ENCODE measurements at places on chromosomes 1 and 21.

- DNase-seq, result no peak
These were observed 30.1 kb downstream of the CDKN2C start for GRCh38 chr1:51000160-51000559.

DNA sequence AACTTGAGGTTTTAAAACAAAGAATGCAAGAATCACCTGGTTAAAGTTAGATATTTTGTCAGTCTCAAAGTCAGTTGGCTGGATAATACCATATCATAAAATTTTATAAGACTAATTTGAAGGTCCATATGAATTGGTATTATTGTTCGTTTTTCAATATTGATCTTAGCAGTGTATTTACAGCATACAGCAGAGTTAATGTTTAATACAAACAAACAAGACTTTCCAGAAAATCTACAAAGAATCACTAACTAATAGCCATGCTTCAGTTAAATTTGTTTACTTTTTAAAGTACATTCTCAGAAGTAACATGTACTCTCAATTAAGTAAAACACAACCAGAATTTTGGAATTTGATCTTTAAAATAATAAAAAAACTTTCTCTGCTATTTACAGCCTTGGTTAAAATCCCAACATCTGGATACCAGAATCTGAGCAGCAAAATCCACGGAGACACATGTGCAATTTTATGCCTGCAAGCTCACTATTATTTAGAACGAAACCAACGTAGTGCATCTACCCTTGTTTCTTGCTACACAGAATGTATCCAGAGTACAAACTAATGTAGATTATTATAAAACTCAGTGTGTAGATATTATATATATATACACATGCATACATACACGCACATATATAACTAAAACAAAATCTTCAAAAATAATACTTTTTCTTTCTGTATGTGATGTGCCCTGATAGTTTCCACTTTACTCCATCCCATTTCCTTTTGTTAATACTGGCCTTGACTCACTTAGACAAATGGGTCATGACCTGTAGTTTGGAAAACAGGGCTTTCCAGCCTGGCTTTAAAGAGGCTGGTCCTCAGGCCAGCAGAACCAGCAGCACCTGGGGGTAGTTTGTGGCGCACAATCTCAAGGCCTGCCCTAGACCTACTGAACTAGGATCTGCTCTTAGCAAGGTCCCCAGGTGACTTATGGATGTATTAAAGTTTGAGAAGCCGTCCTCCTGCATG lies 63.6 kb upstream of the ERG start:
- DNase-seq, result no peak

DNA sequence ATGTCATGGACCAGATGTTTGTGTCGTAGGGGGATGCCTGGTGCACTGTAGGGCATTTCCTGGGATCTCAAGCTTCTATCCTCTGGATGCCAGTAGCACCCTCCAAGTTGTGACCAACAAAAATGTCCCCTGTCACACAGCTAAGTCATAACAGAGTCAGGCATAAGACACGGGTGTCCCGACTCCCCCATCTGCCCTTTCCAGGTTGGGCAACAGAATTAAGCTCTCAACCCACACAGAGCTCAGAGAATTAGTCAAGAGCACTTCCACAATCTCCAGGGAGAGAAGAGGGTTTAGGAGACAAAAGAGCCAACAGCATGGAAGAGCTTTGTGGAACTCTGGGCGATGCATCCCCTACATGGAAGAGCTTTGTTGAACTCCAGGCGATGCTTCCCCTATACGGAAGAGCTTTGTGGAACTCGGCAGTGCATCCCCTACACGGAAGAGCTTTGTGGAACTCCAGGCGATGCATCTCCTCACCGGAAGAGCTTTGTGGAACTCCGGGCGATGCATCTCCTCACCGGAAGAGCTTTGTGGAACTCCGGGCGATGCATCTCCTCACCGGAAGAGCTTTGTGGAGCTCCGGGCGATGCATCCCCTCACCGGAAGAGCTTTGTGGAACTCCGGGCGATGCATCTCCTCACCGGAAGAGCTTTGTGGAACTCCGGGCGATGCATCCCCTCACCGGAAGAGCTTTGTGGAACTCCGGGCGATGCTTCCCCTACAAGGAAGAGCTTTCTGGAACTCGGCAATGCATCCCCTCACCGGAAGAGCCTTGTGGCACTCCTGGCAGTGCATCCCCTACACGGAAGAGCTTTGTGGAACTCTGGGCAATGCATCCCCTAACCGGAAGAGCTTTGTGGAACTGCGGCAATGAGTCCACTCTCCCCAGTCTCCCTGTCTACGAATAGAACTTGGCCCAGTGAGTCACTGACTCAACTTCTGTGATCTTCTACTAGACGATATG lies 422.7 kb downstream of the KIF26B start:
- no peak for DNase-seq

GRCh38 chr1:22250724-22251123 lies 107.8 kb upstream of the WNT4 start:
- no peak for DNase-seq

GRCh38 chr21:40846587-40847411 lies at the start of gene DSCAM:
DSCAM (minus strand) TSS chr21:40847158; CDS start chr21:40846661, 497 bp downstream.
- no peak for DNase-seq

DNA sequence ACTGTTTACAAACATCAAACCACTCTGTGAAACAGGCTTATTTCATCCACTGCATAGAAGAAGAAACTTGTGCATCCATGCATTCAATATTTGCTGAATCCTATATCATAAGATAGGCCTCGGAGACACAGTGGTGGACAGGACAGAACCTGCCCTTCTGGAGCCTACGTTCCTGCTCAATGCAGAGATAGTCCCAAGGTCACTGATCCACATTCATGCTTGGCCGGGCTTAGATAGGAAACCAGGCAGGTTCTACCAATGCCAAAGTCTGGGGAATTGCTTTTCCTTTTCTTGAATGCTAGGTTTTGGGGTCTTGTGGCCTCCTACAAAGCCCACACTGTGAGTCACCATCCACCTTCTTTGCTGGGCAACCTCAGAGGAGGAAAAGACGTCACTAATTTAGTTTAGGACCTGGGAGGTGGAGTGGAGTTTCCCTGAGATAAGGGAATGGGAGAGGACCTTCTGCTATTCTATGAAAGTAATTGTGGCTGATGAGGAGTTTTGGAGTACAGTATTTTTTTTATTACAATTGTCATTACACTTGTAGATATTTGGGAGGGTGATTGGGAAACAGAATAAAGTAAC lies 99.7 kb upstream of the CD34 start:
- no peak for DNase-seq

DNA sequence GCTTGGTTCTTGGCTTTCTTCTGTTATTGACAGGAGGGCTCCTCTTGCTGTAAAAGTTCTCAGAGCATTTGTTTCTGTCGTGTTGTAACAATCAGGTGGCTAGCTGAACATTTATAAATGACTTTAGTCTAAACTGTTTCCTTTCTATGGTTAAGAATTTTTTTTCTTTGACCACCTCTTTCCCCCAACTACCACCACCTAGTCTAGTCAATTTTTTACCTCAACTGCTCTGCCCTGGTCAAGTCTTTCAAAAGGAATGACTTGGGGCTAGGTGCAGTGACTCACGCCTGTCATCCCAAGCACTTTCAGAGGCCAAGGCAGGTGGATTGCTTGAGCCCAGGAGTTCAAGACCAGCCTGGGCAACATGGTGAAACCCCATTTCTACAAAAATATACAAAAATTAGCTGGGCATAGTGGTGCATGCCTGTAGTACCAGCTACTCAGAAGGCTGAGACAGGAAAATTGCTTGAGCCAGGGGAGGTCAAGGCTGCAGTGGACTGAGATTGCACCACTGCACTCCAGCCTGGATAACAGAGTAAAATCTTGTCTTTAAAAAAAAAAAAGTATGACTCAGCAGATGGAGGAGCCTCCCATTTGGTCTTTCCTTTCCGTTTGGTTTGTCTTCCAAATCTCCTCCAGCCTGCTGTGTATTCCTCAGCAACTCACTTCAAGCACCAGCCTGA lies 40.7 kb downstream of the MAP3K21 start:
- DNase-seq, result no peak

GRCh38 chr1:243738020-243738419 lies 112.0 kb downstream of the AKT3 start:
- DNase-seq, result no peak

DNA sequence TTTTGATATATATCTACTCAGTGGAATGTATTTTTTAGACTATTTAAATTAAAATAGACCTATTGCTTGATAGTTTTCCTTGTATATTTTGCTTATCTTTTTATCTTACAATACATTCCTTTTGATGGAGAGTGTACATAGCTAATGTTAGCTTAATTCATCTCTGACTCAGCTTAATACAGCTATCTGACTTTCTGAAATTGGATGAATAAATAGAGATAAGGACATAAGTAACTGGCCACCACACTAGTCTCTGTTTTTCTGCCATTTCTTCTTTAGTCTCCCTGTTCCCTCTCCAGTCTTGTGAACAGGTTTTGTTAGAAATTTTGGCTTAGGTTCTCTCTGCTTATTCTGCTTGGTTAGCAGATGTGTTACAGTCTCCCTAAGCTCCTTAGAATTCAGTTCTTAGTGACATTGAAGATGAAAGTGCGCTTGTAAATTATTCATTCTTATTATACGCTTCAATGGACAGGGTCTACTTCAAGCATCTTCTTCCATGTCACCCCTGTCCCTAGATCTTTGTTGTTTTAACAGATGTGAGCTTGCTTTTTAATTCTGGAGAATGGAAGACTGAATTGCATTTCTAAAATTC lies 59.6 kb downstream of the XPR1 start:
- no peak for DNase-seq

GRCh38 chr1:53729456-53730223 lies 9.3 kb downstream of the GLIS1 start:
- DNase-seq, result no peak

GRCh38 chr1:23483321-23484252 lies at the start of gene ASAP3:
ASAP3 (minus strand) TSS chr1:23484179; CDS start chr1:23484133, 46 bp downstream.
- DNase-seq, result no peak

DNA sequence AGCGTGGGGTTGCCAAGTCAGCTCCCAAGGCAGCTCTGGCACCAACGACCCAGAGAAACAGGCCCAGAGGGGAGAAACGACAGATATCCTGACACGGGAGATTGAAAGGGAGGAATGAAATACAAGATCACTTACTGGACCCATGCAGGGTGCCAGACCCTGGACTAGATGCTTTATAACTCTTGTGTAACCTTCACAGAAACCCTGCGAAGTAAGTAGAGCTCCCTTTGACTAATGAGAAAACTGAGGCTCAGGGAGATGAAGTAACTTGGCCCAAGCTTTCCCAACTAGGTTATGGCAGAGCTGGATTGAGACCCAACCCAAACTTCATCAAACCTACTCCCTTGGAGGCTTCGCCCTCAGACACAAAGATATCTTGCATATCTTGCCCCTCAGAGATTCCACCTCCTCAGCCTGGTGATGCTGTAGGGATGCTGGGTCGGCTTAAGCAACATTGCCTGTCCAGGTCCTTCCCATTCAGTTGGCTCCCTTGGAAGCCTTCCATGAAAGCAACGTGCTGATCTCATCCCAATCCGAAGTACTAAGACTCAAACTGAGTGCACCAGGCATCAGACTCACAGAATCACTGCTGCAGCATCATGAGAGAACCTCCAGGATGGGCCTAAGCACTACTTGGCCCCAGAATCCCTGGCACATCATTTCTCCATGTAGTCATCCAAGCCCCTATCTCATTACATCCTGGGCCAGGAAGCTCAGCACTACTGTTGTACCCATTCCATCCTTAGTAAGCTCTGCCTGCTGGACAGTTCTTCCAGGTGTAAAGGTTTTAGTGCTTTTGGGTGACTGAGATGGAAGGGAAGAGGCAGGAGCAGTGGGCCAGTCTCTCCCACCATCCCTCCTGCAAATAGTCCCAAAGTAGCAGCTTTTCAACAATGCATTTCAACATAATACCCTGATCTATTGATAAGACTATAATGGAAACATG lies 1.1 kb upstream of the IGSF9 start:
- DNase-seq, result no peak

- no peak for DNase-seq
These were observed 201.0 kb downstream of the NRIP1 start for GRCh38 chr21:14863745-14864210.

GRCh38 chr1:58180537-58180936 lies 366.0 kb downstream of the OMA1 start:
- no peak for DNase-seq

DNA sequence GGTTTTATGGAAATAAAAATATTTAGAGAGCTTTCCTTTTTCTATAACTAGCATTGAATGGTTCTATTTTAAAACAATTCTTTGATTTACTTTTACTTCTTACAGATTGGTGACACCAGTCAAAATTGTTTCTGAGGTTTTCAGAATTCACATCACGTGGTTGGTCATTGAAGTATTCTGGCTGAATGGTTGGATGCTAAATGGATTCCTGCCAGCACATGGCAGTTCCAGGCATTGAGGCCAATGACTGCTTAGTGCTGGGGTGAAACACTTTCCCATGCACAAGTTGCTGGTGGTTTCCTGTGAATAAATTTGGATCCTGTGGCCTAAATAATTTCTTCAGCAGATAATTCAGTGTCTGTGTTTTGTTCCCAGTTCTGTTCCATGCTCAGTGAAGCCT lies 20.6 kb downstream of the NCAM2 start:
- DNase-seq, result no peak

GRCh38 chr1:25572708-25573590 lies 29.5 kb downstream of the LDLRAP1 start:
- DNase-seq, result no peak

DNA sequence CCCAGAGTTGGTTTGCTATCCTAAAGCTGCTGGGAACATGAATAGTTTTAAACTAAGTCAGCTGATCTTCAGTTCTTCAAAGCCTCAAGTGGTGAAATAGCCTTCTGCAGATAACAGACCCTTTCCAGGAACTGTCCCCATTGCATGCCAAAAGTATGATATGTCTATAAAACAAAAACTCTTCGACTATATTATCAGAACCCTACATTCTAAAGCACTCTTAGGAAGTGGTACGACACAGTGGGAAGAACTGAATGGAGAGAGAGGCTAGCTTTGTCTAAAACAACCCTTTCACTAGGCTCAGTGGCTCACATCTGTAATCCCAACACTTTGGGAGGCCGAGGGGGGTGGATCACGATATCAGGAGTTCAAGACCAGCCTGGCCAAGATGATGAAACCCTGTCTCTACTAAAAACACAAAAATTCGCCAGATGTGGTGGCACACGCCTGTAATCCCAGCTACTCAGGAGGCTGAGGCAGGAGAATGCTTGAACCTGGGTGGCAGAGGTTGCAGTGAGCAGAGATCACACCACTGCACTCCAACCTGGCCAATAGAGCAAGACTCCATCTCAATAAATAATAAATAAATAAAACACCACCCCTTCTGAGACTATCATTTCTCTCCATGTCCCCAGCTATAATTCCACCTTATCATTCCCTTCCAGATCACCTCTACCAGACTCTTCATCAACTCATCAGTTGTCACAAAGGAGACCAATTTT lies 2.2 kb upstream of the FRRS1 start:
- no peak for DNase-seq

GRCh38 chr1:119743776-119744597 lies 24.7 kb downstream of the HMGCS2 start:
- DNase-seq, result peak; percentile 26

GRCh38 chr1:217506878-217507277 lies 124.0 kb downstream of the GPATCH2 start:
- no peak for DNase-seq

GRCh38 chr1:208256091-208256490 lies 11.9 kb upstream of the PLXNA2 start:
- no peak for DNase-seq

GRCh38 chr1:52032785-52033131 lies 852 bp downstream of the KTI12 start:
- no peak for DNase-seq

Data from activated naive CD8-positive, alpha-beta T cell treated with anti-CD3 and anti-CD28 coated beads, Interleukin-2, amount 50 U/mL, for 16 hours (primary cell).